NCI-H774 (cell line): ENCODE measurements at places on chromosomes 2 and 18.
A peak's percentile ranks its signal among the peaks of the same experiment; 100 is the strongest.

- no peak for DNase-seq
Observed at GRCh38 chr2:44578471-44579093, 216.8 kb downstream of the CAMKMT start.

- no peak for DNase-seq
Observed at GRCh38 chr2:241074901-241075540, 27.1 kb downstream of the MTERF4 start.

DNA sequence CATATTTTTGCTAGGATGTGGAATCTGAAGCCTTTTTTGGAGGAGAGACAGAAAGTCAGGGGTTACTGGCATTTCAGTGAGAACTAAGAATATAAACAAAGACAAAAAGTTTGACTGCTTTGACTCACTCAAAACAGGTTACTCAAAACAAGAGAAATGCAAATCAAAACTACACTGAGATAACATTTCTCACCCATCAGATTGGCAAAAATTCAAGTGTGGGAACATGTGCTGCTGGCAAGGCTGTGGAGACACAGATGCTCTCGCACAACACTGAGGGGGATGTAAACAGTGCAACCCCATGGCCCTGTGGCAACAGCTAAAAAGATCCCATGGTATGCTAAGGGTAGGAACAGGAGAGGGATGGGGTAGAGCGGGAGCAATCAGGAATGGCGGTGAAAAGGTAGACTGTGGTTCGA lies 86.6 kb downstream of the DTNB start:
- no peak for DNase-seq

GRCh38 chr2:82789851-82790205 lies 1669.3 kb downstream of the SUCLG1 start:
- no peak for DNase-seq

DNA sequence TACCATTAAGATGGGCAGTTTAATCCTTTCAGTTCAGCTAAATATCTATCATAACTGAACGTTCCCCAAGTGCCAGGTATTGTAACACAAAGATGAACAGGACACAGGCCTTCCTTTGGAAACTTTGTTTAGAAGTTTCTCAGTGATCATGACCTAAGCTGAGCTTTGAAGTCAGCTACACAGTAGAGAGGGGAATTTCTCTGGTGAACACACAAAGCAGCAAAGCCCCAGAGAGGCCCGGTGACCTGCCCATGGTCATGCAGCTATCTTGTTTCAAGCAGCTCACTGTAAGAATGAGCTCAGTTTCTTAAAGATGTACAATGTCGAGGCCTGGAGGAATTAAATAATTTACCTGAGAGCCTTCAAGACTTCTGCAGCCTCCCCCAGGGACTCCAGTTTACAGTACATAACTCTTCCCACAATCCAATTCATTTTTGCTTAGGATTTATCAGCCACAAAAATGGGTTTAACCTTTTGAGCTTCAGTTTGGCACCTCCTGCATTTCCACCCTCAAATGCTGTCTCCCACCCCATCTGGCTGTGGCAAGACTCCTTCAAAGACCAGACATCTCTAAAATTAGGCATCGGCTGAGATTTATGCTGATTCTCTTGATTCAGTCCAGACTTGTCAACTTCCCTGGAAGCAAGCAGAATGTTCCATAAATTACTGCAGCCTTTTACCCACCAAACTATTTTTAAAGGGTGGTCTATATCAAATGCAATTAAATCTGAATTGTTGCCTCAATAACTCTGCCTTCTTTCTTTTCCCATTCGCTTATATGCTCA lies 325.6 kb downstream of the TXNL1 start:
- no peak for DNase-seq

GRCh38 chr2:46385786-46386577 lies 88.8 kb downstream of the EPAS1 start:
- no peak for DNase-seq

- no peak for DNase-seq
Observed at GRCh38 chr18:961644-962355, 57.1 kb downstream of the ADCYAP1 start.

- peak; percentile 56 for DNase-seq
Observed at GRCh38 chr2:65040400-65041261, 15.6 kb upstream of the CEP68 start.
